Natural killer cell treated with Interleukin-12 subunit alpha and Interleukin-12 subunit beta and Interleukin-15 and Interleukin-18, amount 100 ng/mL, for 72 hours (primary cell): ENCODE measurements at places on chromosomes 11 and 22. TPM values are rescaled to one million over a fixed set of nuclear protein-coding genes. Genes with fewer than 3 reads are reported as not detected.

The YDJC gene
- 43.1 TPM for total RNA-seq

The LIF gene
- total RNA-seq: 125 TPM

DNA sequence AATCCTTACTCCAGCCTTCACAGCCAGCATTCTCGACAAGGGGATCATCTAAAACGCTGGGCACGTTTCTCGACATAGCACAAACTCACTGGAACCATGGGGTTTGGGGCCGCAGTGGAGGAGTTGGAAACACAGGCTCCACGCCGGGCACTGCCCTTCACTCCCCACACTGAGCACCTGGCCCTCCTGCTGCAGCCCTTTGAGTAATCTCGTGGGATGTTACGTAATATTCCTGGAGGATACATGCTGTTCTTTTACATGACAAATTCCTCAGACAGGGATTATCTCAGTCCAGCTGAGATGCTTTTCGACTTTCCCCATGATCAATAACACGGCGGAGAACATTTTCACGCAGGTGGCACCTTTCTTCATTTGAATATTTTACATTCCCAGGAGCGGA is 408.0 kb downstream of the SHANK2 start:
- DNase-seq: no peak
- no peak overlapping the region for H3K4me3 ChIP-seq
- H3K27ac ChIP-seq: no peak overlapping the region
- H3K27me3 ChIP-seq: no peaks in the 10 kb centered on the region
- H3K36me3 ChIP-seq: no peaks in the 10 kb centered on the region
- H3K4me1 ChIP-seq: no peaks in the 10 kb centered on the region

- H3K36me3 ChIP-seq: no peaks in the 10 kb centered on the region
- H3K27me3 ChIP-seq: peaks cover 54% of the 10 kb centered on the region
- H3K4me1 ChIP-seq: no peaks in the 10 kb centered on the region
- no peak overlapping the region for H3K4me3 ChIP-seq
- no peak for DNase-seq
Observed at GRCh38 chr22:28608546-28608945, 71.1 kb downstream of the TTC28 start.

GRCh38 chr11:113675565-113675964 is 30.5 kb downstream of the TMPRSS5 start:
- H3K27me3 ChIP-seq: peaks cover 11% of the 10 kb centered on the region
- H3K4me3 ChIP-seq: peak overlapping the region; percentile 54
- no peaks in the 10 kb centered on the region for H3K36me3 ChIP-seq
- no peak for DNase-seq
- peaks cover 23% of the 10 kb centered on the region for H3K4me1 ChIP-seq
- H3K27ac ChIP-seq: peak overlapping the region; percentile 52
